NCI-H2029 (cell line): ENCODE measurements at places on chromosomes 5 and 9.
A peak's percentile ranks its signal among the peaks of the same experiment; 100 is the strongest.

- no peak for DNase-seq
Observed at GRCh38 chr5:1686016-1686802, 113.4 kb downstream of the MRPL36 start.

DNA sequence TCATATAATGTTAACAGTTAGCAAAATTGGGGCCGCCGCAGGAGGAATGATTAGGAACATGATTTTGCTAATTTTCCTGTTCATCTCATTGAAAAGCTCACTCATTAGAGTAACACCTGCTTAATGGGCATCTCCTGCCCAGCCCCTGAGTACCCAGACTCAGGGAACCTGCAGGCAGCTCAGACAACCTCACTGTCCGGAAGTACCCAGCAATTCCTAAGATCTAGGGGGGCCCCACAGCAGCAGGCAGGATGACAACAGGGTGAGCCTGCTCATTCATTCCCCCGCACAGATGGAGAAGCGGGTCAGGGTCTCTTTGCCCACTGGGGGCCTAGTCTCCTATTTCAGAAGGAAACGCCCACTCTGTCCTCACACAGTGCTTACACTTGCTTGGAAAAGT is 12.6 kb downstream of the FAM78A start:
- DNase-seq: no peak

DNA sequence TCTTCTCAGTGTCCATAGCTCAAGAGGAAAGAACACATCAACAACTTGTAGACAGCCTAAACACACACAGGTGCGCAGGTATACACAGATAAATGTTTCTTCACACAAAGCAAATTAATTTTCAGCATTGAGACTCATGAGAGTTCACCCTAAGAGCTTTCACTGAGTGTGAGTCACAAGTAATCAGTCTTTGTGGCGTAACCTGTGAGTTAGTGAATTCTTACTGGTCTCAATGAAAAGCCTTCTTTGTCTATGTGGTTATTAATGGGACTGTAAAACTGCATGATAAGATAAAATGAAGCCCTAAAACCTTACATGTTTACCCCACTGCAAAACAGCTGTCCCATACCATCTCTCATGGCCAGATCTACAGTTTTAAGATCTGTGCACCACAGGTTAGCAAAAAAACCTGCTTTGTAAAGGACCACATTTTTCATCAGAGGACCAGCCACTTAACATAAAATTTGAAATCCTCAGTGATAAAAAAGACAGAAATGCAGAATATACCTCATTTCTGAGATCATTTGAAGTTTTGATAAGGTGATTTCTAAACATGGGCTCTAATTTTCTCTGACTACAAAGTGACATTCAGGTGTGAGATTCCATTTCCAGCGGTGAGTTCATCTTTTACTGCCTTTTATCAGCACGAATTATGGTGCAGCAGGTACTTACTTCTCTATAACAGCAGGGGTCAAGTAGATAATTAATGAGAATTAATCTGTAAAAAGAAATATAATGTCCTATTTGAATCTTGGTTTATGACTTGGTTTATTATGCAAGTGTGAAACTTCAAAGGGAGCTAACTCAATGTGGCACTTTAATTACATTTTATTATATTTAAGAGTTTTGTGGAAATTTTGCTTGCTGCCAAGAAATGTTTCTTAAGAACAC is 335.7 kb upstream of the PIK3R1 start:
- no peak for DNase-seq

DNA sequence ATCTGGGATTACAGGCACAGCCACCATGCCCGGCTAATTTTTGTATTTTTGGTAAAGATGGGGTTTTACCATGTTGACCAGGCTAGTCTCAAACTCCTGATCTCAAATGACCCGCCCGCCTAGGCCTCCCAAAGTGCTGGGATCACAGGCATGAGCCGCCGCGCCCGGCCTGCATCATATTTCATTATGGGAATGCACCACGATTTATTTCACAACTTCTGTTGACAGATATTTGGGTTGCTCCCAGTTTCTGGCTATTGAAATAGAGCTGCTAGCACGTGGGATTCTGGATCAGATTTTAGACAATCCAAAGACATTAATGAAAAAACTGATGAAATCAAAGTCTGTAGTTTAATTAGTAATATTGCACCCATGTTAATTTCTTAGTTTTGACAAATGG is 48.4 kb upstream of the FUBP3 start:
- no peak for DNase-seq

- no peak for DNase-seq
Observed at GRCh38 chr9:134391319-134392231, 65.3 kb downstream of the RXRA start.

DNA sequence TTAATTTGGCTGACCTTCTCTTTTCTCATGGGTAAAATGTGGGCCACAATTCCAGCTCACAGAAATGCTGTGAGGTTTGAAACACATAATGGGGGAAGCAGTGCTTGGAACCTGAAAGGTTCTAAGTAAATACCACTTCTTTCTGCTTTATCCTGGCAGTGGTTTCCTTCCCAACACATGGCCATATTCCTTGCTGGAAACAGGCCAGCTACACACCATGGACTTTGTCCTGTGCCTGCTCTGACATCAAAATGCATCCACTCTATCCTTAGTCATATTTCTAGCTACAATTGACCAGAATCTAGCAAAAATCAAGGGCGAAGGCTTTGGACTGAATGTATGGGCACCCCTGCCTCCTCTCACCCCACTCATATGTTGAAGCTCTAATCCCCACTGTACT is 93.1 kb upstream of the TRPC7 start:
- DNase-seq: peak; percentile 24

- no peak for DNase-seq
Observed at GRCh38 chr5:159911349-159911748, 4.9 kb upstream of the ADRA1B start.

GRCh38 chr9:134357631-134358025 is 31.4 kb downstream of the RXRA start:
- DNase-seq: no peak
